ENCODE measurements at places on chromosomes 4 and X. TPM values are rescaled to one million over a fixed set of nuclear protein-coding genes. Genes with fewer than 3 reads are reported as not detected.

Gene GLRA3
- total RNA-seq: not detected

Gene ZGRF1
- 3.4 TPM for total RNA-seq

Gene STK32B
- total RNA-seq: 0.82 TPM

Gene OTUD6A
- not detected for total RNA-seq

Gene CACNA1F
- 1.0 TPM for total RNA-seq

DNA sequence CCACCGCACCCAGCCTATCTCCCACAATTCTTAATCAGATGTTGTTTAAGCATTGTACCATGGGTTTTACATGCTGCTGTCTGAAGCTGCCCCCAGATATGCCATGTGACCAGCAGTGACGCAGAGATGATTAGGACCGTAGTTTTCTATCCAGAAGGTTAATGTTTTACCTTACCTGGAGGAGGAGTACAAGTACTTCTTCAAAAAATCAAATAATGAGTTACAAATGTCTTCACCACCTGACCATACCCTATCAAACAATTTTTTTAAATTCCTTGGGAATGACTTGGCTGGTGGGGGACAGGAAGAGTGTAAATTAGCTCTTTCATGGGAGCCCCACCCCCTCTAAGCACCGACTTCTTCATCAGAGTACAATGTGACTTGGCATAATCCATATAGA is 16.2 kb upstream of the SGMS2 start:
- H3K27me3 ChIP-seq: no peaks in the 10 kb centered on the region
- no peak for DNase-seq
- H3K36me3 ChIP-seq: no peaks in the 10 kb centered on the region

DNA sequence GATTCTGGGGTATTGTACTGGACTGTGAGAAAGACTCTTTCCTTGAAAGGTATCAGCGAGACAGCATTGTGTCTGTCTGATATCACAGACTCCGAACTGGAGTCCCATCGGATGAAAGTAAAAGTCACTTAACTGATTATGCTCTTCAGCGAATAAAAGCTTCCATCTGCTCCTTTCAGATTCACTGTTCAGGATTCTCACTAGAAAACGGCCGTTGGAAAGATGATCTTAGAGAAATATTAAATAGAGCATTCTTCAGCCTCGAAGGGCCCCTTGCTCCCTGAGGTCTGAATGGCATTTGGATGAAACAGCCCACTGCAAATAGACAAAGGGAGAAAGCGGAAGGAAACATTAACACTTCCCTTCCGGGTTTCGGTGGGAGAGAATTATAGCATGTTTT is 416.2 kb upstream of the PRKX start:
- H3K4me3 ChIP-seq: no peak overlapping the region
- DNase-seq: no peak
- H3K27me3 ChIP-seq: no peaks in the 10 kb centered on the region
- no peak overlapping the region for H3K27ac ChIP-seq
- no peaks in the 10 kb centered on the region for H3K36me3 ChIP-seq
- H3K4me1 ChIP-seq: no peaks in the 10 kb centered on the region

DNA sequence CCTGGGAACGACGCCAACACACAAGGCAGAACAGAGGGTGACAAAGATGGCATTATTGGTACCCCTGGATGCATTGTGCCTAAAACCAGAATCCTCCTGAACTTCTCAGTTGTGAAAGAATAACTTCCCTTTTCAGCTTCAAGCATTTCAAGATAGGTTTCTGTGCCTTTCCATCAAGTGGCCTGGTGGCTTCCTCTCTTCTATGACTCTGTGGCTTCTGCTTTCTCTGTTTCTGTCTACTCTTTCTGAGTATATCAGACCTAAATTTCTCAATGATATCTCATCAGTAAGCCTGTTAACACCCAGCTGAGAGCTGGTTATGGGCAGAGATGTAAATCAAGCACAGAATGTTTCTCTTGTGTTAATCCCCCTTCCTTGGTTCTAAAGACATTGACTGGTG is 21.4 kb upstream of the FAM9B start:
- H3K4me3 ChIP-seq: no peak overlapping the region
- no peak for DNase-seq
- no peaks in the 10 kb centered on the region for H3K4me1 ChIP-seq
- no peaks in the 10 kb centered on the region for H3K27me3 ChIP-seq

DNA sequence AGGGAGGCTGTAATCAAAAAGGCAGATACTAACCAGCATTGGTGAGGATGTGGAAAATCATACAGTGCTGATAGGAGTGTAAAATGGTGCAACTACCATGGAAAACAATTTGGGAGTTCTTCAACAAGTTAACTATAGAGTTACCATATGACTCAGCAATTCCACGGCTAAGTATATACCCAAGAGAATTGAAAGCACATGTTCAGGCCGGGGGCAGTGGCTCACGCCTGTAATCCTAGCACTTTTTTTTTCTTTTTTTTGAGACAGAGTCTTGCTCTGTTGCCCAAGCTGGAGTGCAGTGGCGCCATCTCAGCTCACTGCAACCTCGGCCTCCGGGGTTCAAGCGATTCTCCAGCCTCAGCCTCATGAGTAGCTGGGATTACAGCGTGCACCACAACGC is 15.0 kb upstream of the CD99L2 start:
- H3K4me1 ChIP-seq: no peaks in the 10 kb centered on the region
- H3K36me3 ChIP-seq: no peaks in the 10 kb centered on the region
- no peak overlapping the region for H3K27ac ChIP-seq
- H3K4me3 ChIP-seq: no peak overlapping the region
- H3K27me3 ChIP-seq: no peaks in the 10 kb centered on the region
- DNase-seq: no peak

DNA sequence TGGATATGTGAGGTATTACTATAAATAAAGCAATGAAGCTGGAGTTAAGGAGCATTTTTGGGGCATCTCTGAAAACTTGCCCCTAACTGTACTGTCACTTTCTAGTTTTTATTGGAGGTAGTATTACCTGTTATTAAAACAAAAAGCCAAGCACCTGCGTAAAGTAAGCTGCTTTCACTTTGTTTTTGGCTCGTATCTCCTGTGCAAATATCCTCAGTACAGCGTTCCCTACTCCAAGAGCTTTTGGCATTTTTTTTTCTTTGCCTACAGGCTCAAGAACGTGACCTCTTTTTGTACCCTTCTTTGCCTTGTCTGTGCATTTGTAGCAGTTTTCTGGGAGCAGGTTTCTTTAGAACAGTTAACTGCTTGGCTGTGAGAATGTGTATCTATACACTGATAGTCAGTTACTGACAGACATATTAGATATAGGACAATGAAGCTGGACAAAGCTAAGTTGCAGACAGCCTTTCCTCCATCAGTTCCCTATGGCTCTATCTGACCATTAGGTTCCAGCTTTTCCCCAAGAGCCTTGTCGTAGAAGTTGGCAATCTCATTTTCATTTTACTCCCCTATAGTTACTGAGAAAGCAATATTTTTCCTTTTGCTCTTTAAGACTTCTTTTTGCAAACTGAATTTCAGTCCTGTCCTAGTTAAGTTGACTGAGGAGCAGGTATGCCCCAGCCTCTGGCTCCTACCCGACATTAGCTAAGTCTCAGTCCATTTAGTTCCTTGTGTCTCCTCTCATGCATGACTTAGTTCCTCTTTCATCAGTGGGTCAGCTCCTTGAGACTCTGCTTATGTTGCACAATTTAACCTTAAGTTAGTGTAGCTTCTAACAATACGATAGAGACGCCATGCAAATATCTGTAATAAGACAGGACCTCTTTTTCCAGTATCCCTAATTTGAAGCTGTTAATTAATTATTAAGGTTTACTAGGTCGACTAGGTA is 71.5 kb upstream of the HPRT1 start:
- peaks cover 3% of the 10 kb centered on the region for H3K36me3 ChIP-seq
- no peak for DNase-seq
- H3K4me3 ChIP-seq: no peak overlapping the region
- H3K27ac ChIP-seq: no peak overlapping the region

- DNase-seq: peak; percentile 53
- peak overlapping the region; percentile 85 for H3K4me3 ChIP-seq
- H3K27ac ChIP-seq: peak overlapping the region; percentile 99
- no peaks in the 10 kb centered on the region for H3K36me3 ChIP-seq
Observed at GRCh38 chr4:186190581-186191199, 677 bp upstream of the CYP4V2 start.
